CD4-positive, alpha-beta T cell treated with Interferon gamma for 1 hour (primary cell): ENCODE measurements at places on chromosomes 7 and 10.

DNA sequence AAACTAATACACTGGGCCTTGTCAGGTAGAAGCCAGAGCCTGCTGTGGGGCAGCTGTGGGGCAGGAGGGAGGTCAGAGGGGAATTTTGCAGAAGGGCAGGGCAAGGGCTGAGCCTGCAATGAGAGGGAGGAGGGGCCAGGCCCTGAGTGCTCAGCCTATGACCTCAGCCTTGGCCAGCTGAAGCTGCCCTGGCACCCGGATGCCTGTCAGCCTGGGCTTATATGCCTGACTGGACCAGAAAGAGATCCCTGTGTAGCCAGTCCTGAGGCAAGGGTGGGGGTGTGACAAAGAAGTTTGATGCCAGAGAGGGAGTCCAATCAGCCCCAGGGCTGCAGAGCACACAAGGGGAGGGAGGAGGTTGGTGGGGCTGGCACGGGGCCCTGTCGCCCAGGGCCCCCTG, 22.3 kb upstream of the PRRT4 start:
- no peak for DNase-seq

DNA sequence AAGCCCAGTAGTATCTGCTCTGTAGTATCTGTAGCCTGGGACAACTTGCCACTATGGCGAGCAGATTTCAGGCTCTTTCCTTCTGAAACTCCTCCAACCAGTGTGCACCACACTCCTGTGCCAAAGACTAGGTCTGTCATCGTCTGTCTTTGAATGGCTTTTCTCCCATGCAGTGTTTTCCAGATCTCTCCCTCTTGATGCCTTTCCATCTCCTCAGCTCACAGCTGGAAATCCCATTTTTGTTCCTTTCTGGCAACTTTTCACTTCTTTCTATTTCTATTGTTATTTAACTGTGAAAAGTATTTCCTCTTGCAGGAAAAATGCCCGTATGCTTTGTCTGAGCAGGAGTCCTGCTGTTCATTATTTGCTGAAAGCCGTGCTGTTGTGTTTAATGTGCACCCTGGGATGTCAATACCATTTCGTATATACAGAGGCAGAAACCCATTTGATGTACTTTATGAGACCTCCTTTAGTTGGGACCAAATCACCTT, 373.7 kb downstream of the PHTF2 start:
- DNase-seq, result no peak

- DNase-seq, result no peak
Observed at GRCh38 chr7:149202831-149203231, 7.5 kb downstream of the ZNF282 start.

GRCh38 chr10:36531621-36532020, 593.8 kb upstream of the ANKRD30A start:
- no peak for DNase-seq

- DNase-seq, result no peak
Observed at GRCh38 chr10:75226095-75226494, 9.7 kb downstream of the COMTD1 start.

DNA sequence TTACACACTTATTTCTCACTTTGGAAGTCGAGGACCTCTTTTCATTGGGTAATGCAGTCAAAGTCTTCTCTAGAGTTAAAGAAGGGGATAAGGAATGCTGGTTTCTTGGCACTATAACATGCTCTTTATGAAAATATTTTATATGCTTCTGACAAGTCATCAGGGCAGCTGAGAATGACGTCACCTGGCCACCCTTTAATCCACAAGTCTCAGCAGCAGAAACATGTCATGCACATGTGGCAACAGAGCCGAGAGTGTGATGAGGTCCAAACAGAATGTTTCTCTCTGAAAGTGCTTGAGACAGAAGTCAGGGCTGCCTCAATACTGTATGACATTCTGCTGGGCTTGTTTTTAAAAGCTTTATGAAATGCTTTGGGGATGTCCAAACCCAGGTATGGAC, 63.5 kb upstream of the C10orf90 start:
- no peak for DNase-seq

DNA sequence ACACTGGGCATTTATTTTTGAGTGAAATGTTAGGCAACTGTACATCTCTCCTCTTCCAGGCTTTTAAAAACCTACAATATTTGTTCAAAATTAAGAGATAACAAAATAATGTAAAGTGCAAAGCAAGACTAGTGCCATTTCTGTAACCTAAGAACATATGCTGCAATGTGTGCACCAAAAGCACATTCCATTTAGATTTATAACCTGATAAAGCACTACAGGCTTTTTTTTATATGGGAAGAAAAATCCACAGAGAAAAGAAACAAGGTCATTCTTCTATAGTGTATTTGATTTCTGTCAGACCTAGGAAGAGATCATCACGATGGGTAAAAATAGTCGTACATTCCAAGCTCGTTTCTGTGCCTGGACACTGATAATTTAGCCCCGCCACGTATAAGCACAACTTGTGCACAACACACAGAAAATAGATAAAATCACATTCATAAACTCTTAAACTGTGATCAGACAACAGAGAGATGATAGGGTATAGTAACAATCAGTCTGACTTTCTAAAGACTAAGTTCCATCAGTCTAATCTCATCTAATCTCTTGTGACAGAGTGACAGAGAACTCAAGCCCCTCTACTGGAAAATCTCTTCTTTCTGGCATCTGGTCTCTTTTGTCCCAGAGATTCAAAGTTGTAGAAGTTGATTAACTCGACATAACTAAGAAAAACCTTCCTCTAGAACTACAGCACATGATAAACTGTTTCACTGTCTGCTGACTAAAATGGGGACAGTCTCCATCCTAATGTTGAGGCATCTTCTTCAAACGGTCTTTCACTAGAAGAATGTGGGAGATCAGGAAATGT, 6.7 kb downstream of the LAMB1 start:
- no peak for DNase-seq

- DNase-seq, result no peak
Observed at GRCh38 chr7:1238931-1239802, 6.5 kb downstream of the UNCX start.

- DNase-seq, result no peak
Observed at GRCh38 chr10:119383174-119383856, 159.2 kb downstream of the RGS10 start.

GRCh38 chr10:58741673-58742072, 229.0 kb downstream of the BICC1 start:
- no peak for DNase-seq

- no peak for DNase-seq
Observed at GRCh38 chr7:90007001-90007654, 147.1 kb upstream of the STEAP1 start.

DNA sequence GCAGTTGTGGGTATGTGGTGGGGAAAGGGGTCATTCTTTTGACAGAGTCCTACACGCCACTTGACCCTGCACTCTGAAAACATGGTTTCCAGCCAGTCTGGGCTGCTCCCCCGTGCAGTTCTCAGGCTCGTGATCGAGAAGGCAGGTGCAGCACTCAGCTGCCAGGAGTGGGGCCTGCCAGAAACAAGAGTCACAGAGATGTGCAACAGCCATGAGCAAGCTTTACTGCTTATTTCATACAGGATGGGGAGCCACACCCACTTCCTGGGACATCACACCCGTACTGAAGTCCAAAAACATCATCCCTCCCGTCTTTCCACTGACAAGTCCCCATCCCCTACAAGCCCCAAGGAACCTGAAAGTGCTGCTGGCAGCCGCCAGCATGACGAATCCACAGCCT, 9.3 kb downstream of the ATG9B start:
- DNase-seq, result peak; percentile 25

GRCh38 chr10:124206616-124207015, 113.2 kb upstream of the CHST15 start:
- DNase-seq, result no peak
